ENCODE measurements at places on chromosomes 5 and 9. TPM values are rescaled to one million over a fixed set of nuclear protein-coding genes. Genes with fewer than 3 reads are reported as not detected.
A peak's percentile ranks its signal among the peaks of the same experiment; 100 is the strongest.

BTNL8 gene
- total RNA-seq = under 0.01 TPM

DNA sequence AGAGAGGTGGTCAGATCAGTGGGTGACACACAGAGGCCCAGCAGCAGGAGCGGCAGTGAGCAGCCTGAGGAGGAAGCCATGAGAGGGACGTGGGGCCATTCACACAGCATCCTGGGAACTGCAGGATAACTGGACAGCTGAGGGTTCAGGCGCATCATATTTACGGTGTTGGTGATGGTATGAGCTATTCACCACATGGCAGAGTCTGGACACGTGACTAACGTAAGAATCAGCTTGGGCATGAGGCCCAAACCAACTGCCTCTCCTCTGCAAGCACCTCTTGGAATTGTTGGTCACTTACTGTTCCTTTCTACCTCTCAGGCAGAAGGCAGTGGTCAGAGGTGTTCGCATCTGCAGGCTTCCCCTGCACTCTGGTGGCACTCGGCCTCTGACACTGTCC lies 141.1 kb downstream of the ENTREP1 start:
- DNase-seq = no peak

DNA sequence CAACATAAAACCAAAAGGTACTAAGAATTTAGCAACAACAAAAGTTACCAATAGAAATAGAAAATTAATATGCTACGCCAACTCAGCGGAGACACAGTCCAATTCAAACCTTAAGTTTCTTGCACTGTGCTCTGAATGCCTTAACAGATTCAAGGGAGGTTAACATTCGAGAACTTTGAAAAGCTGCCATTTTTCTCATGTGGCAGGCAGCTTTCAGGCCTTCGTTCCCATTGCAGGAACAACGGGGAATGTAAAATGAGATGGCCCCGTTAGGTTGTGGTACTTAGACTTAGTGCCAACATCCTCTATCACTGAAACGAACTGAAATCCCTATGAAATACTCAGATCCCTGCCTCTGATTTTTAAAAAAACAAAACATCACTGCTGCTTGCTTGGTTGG lies 22.4 kb downstream of the FNBP1 start:
- DNase-seq = no peak

DNA sequence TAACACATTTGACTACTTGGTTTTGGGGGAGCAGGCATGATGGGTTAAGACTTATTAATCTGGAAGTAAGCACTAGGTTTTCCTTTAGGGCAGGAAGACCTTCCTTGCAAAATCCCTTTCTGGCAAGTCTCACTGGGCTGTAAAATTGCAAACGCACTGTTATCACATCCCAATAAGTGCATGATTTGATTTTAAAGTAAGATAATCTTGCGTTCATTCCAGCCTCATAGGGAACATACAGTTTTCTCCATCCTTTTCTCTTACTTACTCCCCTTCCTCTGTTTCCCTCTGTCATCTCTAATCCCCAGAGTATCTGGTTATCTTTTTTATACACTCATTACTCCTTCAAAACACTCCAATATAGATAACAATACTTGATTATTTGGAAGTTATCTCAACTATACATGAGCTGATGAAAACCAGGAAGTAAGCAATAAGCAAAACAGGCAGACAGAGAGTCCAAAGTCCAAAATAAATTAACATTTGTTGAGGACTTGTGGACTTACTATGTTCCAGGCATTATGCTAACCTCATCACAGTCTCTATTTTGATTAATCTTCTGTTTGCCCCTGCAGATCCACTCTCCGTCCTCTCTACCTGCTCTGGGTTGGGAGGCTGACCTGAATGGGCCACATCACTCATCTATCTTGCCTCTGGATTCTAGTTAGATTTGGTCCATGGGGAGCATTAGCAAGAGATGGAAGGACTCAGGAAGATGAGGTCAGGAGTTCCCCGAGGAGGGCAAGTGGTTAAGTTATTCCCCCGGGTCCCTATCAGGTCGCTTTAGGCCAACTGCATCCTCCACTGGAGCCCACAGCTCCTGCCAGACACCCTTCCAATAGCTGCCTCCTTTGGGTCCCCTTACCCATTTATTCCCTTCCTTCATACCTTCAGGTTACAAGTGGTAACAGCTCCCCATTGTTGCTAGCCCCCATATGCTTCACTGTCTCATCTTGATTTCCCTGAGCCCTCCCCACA lies 60.2 kb downstream of the SLC22A5 start:
- no peak for DNase-seq

PCDHA5 gene
- under 0.01 TPM for total RNA-seq

DNA sequence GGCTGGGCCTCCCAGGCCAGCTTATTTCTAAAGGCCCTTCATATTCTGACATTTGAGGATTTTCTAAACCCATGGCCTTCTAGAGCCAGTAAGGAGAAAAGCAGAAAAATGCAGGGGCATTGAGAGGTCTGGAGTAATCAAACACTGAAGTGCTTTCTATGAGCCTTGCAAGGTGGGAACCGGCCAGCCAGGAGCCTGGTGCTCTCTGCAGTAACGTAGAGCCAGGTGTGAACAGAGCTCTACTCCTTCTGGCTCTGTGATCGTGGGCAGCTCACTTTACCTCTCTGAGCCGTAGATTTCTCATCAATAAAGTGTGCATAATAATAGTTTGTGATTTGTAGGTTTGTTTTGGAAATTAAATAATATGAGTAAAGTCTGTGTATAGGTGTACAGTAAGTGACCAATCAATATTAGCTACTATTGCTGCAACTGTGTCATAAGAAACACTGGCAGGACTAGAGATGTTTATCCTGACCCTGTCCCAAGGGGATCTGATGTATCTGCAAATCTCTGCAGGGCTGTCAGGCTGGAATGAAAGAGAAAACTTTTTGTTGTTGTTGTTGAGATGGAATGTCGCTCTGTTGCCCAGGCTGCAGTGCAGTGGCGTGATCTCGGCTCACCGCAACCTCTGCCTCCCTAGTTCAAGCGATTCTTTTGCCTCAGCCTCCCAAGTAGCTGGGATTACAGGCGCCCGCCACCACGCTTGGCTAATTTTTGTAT lies 2.7 kb downstream of the SYNPO start:
- DNase-seq = no peak

PRR16 gene
- total RNA-seq = 0.81 TPM

- no peak for DNase-seq
These were observed 53.9 kb downstream of the OSTF1 start for GRCh38 chr9:75142202-75142601.

ITGA1 gene
- total RNA-seq = under 0.01 TPM

DNA sequence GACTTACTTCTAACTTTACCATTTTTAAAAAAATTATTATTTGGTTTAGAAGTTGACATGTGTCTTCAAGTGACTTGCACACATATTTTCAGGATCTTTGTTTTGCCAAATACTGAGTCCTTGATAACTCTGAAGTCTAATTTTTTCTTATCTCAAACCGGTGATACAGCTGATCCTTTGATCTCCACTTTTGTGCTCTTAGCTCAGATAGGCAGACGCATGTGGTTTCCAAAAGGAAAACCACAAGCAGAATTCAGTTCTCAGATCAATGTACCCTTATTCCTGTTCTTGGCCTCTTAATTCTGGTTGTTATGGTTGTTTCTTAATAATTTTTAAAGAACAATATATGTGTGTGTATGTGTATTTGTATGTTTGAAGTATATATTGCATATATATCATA lies 238.3 kb upstream of the EDIL3 start:
- peak; percentile 73 for DNase-seq

DNA sequence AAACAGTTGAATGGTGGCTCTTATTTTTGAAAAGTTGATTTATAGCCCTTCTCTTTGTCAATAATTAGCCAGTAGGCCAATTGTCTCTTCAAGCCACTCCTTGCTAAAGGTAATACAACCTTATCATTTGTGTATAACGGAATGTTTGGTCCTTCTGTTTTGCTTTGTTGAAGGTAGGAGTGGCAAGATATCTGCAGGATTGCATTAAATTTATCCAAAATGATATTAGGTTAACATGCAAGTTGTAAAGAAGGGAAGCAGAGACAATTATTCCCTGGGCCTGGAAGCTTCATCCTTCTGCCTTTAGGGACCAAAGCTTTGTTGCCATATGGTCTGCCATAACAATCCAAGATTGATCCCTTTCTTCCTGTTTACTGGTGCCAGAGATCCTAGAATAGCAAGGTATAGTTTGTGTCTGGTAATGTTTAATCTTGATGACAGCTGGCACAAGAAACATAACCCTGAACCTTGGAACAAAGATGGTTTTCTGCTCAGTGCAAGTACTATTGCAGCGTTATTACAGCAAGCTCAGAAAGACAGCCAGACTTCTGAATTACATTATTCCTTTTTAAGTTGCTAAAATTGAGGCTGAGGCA lies 15.5 kb upstream of the FSD1L start:
- DNase-seq = no peak

GRCh38 chr9:136542241-136543040 lies 3.4 kb downstream of the NOTCH1 start:
- DNase-seq = no peak

DNA sequence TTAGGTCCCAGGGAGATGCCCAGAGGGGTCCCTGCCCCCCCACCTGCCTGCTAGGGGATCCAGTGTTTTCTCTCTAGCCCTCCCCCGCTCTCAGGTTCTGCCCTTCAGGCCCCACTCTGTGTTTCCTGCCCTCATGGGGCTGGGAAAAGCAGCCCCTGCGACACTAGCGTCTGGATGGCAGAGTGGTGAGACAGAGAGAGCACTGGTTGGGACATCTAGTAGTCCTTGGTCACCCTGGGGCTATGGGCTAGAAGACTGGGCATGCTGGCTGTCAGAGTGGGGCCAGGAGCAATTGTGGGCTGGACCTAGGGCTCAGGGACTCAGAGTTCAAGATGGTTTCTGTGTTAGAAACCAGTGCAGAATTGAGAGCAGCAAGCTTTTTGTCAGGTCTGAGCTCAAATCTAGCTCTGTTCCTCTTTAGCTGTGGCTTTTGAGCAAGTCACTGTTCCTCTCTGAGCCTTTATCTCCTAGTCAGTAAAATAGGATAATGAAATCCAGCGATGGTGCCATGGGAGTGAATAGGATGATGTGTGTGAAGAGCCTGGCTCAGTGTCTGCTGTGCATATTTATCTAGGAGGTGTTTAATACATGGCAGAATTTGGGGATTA lies 39.0 kb downstream of the RGS3 start:
- DNase-seq = no peak

- DNase-seq = no peak
These were observed 124.1 kb upstream of the STC2 start for GRCh38 chr5:173452119-173452905.

DNAH5 gene
- total RNA-seq = 0.27 TPM

DNA sequence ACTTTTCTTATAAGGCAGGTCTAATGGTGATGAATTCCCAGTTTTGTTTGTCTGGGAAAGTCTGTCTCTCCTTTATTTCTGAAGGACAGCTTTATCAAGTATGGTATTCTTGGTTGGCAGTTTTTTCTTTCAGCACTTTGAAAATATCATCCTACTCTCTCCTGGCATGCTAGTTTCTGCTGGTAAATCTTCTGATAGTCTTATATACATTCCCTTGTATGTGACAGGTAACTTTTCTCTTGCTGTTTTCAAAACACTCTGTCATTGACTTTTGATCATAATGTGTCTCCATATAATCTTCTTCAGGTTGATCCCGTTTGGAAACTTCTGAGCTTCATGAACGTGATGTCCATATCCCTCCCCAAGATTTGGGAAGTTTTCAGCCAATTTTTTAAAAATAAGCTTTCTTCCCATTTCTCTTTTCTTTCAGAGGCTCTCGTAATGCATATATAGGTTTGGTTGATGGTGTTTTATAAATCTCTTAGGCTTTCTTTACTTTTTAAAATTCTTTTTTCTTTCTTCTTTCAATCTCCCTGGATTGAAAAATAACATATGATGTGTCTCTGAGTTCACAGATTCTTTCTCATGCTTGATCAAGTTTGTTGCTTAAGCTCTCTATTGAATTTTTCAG lies 22.5 kb upstream of the GRAMD2B start:
- DNase-seq = no peak

DNA sequence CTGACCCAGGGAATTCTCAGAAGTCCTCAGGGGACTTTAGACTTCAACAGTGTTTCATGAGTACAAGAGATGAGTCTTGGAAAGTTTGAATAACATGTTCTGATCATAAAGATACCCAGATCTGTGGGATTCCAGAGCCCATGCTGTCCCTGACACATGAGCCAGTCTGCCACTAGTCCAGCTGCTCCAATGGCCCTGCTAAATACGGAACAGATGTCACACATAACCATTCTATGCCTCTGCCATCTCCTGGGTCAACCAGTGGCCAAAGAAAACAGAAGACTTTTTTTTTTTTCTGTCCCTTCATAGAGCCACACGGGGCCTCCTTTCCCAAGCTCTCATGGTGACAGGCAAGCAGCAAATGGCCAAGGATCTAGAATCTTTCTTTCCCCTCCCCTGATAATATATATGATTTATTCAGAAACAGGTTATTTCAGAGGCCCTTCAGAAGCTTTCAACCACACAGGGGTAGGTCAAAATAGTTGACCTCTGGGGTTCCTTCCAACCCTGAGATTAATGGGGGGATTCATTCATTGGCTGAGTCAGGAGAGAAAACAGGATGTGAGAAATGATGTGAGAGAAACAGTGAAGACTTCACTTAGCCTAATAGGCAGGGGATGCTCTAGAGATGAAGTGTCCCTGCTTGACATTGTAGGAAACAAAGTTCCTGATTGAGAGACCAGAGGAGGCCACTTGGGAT lies 367.7 kb downstream of the CDK5RAP2 start:
- no peak for DNase-seq

DNA sequence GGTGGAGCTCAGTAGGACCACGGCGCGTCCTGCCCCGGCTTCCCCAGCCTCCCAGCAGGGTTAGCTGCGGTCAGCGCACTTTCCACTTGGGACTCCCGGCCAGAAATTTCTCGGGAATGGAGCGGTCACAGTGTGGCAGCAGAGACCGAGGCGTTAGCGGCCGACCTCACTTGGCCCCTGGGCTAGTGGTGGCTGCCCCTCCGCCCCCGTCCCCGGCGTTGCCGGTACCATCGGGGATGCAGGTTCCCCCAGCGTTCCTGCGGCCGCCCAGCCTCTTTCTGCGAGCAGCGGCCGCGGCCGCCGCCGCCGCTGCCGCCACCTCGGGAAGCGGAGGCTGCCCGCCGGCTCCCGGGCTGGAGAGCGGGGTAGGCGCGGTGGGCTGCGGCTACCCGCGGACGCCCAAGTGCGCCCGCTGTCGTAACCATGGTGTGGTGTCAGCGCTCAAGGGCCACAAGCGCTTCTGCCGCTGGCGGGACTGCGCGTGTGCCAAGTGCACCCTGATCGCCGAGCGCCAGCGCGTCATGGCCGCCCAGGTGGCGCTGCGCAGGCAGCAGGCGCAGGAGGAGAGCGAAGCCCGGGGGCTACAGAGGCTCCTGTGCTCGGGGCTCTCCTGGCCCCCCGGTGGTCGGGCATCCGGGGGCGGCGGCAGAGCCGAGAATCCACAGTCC lies 460 bp downstream of the DMRTA1 start:
- peak; percentile 70 for DNase-seq

TRAF1 gene
- total RNA-seq = 2.2 TPM

BAAT gene
- not detected for total RNA-seq

Measured in hematopoietic multipotent progenitor cell (in vitro differentiated cells).